GM23248 (cell line): ENCODE measurements at places on chromosomes 13 and 19. TPM values are rescaled to one million over a fixed set of nuclear protein-coding genes. Genes with fewer than 3 reads are reported as not detected.
A peak's percentile ranks its signal among the peaks of the same experiment; 100 is the strongest.

DNA sequence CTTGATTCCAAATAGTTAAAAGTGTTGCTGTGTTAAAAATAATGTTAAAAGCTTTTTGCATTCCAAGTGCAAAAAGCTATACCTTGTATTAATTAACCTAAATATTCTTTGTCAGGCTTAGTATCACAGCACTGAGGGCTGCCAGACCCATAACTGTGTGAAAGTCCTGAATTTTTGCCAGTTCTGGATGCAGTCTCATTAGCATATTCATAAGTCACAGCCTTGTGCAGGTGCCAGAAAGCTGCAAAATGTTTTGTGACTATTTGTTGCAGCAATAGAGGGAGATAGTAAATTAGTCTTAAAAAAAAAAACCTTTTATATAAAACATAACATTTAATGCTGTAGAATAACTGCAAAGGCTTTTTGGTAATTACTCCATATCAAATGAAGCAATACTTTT lies 56.6 kb downstream of the SLITRK1 start:
- no peak for DNase-seq

DNA sequence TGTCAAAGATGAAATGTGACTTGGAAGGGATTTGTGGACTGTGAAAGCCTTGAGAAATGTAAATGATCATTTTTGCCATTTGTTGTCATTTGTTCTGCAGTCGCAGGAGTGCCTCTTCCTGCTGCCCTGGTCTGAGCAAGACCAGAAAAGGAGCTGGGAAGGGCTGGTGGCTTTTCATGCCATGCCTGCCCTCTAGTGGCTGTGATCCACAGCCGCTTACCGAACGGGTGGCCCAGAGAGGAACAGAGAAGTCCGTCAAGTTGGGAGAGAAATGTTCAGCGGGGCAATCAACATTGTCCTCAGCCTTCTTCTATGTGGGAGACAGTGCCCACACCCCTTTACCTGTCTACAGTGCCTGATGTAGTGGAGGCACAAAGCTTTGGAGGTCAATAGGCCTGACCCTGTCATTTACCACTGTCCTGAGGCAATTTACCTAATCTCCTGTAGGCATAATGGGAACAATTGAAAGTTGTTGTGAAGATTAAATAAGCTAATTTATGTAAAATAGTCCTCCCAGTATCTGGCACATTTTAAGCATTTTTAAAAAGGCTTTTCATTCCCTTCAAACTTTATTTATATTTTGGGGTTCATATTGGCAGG lies 224.5 kb downstream of the B3GLCT start:
- peak; percentile 89 for DNase-seq

DNA sequence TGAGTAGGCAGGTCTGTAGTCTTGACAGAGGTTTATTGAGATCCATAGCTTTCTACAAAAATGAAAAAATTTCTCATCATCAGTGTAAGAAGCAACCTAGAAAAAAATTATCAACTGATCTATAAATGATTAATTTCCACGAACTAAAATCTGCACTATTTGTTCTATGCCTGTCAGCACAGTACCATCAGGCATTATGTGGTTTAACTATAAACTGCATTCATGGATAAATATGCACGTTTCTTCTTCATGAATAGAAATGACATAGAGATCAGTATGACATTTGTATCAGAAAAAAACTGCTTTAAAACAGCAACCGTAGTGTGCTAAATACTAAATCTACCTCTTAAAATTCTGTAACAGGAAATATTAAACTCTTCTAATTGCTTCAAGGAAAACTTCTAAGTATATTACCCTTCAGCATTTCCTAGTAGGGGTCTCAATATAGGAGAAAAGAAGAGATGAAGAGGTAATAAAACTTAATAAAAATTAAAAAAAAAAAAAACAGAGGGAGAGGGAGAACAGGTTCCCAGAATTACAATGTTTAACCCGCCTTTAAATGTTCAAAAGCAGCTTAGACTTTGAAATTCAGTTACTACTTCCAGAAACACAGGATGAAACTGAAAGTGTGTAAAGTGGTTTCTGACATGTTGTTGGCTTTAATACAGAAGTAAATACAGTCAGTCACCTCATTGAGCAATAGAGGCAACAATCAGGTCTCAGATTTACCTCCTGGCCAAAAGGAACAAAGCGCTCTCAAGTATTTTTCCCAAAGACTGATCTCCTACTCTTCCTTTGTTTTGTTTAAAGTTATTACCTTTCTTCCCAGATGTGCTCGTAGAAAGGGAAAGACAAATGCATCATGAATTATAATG lies 144.4 kb downstream of the DIAPH3 start:
- DNase-seq = no peak

DNA sequence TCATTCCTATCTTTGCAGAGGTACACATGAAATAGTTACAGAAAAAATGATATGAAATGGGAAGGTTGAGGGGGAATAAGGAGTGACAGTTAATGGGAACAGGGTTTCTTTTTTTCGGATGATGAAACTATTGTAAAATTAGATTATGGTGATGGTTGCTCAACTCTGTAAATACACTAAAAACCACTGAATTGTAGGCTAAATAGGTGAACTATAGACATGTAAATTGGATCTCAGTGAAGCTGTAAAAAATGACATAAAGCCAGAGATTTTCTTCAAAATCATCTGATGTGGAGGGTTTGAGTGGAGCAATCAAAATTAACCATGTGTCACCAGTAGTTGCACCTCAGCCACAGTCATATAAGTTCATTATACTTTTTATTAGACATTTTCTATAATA lies 6.6 kb upstream of the FLT3 start:
- DNase-seq = no peak

- DNase-seq = no peak
Observed at GRCh38 chr13:112078879-112079531, 12.1 kb downstream of the SOX1 start.

DNA sequence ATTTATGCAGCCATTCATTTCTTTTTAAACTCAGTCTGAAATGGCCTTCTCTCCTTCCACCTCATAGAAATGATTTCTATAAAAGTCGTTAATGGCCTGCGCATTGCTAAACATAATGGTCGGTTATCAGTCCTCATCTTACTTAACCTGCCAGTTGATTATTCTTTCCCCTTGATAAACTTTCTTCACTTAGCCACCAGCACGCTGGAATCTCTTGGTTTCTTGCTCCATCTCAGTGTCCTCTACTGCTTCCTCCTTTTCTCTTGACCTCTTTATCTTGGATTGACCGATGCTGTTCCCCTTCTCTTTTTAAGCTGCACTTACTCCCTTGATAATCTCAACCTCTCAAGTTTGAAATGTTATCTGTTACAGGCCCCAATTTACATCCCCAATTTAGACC lies 12.2 kb upstream of the CLC start:
- DNase-seq = no peak

DNA sequence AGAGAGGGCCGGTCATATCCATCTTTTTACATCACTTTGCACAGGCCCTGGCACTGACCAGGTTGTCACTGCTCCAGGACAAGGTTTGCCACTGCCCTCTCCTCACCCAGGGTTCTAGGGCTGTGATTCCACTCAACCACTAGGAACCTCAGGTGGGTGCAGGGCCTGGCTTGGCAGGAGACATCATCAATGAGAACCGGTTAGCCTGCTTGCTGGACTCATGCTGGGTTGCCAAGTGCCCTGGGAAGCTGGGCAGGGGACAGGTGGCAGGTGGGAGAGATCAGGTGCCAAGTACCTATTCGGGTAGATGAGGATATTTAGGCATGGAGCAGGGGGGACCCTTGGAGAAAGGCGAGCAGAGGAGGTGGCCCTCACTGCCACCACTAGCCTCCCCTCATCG lies 4.2 kb upstream of the CERS4 start:
- no peak for DNase-seq

DNA sequence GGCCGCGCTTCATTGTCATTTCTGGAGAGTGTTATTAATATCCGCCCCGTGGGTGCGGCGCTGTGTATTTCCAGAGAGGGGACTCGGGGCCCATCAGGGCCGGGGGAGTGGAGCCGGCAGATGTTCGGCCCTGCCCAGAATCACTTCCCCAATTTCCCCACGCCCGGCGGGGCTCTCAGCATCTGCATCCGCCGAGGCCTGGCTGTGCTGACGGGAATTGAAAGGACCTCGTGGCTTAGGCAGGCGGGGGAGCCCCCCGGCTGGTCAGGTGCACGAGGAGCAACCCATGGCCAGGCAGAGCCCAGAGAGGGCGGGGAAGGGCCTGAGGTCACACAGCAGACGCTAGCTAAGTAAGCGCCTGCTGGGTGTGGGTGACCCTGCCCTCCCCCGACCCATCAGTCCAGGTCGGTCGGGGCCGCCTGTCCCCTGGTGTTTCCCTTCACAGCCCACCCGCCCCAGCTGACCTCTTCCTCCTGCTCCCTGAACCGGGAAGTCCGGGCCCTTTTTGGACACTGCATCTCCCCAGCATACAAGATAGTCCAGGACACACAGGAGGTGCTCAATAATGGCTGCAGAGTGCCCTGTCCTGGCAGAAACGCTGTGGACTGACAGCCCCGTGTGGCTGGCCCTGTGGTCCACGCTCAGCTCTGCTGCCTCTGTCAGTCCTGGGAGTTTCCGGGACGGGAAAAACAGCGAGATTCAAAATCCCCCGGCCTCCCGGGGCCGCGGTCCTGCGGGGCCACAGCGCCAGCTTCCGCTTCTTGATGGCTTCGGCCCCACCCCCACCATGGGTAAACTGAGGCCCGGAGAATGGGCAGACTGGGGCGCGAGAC lies 22.1 kb downstream of the ARID3A start:
- DNase-seq = no peak

DNA sequence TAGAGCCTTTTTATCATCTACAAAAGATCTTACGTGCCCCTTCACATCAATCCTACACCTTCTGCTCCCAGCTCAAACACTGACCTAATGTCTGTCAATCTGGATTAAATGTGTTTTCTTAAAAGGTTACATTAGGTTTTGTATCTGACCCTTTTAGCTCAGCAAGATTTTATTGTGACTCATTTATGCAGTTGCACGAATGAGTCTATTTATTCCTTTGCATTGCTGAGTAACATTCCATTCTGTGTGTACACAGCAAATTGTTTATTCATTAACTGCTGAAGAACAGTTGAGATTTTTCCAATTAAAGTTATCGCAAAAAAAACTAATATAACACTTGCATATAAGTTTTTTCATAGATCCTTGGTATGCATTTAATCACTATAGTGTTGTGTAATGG lies 253.9 kb upstream of the GPC6 start:
- DNase-seq = peak; percentile 14

- peak; percentile 44 for DNase-seq
Observed at GRCh38 chr19:18894254-18895037, 1.5 kb downstream of the CERS1 start.

The FUZ gene
- 17.7 and 21.1 TPM in 2 replicates for total RNA-seq

The HS6ST3 gene
- 0.11 TPM in 1 of 2 replicates, not detected in the other for total RNA-seq

The ACP7 gene
- total RNA-seq = not detected in 2 replicates
